Naive thymus-derived CD8-positive, alpha-beta T cell (primary cell): ENCODE measurements at places on chromosomes 5 and 9. TPM values are rescaled to one million over a fixed set of nuclear protein-coding genes. Genes with fewer than 3 reads are reported as not detected.

FBN2 gene
- 0.08 TPM for total RNA-seq

- peaks cover 8% of the 10 kb centered on the region for H3K4me1 ChIP-seq
- no peaks in the 10 kb centered on the region for H3K36me3 ChIP-seq
- H3K4me3 ChIP-seq, result peak overlapping the region; percentile 19
- DNase-seq, result peak; percentile 13
Observed at GRCh38 chr9:124040935-124041816, 29.6 kb downstream of the LHX2 start.

DNA sequence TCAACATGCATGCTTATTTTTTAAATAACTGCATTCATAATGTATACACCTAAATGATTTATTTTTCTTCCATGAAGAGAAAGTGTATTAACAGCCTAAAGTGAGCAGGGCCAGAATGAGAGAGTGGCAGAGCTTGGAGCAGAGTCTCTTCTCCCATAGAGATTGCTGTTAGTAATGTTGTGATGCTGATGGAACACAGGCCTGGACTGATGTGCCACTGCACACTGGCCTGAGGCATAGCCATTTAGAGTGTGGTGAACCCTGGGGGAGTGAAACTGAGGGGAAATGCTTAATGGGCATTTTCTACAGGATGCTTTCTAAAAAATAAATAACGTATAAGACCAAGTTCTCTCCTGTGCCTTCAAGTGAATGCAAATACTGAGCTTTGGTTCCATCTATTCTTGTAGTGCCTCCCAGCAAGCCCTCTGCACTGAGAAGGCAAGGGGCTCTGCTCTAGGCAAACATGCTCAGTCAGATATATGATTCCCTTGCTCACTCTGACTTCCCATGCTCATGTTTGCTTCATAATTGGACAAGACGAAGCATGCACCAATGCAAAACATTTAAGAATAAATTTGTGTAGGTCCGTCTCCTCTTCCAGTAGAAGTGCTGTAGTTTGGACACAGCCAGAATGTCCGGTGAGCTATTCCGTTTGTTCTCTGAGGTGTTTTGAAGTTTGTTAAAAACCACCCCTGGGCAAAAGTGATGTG lies 185.7 kb downstream of the PBX3 start:
- no peak for DNase-seq
- H3K27ac ChIP-seq, result no peak overlapping the region
- H3K36me3 ChIP-seq, result no peaks in the 10 kb centered on the region
- H3K27me3 ChIP-seq, result no peaks in the 10 kb centered on the region
- H3K4me3 ChIP-seq, result no peak overlapping the region

IRX2 gene
- not detected for total RNA-seq

GCNT4 gene
- total RNA-seq, result 23.5 TPM

GABBR2 gene
- not detected for total RNA-seq

CDO1 gene
- not detected for total RNA-seq

ST6GALNAC4 gene
- total RNA-seq, result 47.0 TPM

FGF10 gene
- not detected for total RNA-seq

- H3K4me3 ChIP-seq, result no peak overlapping the region
- H3K36me3 ChIP-seq, result no peaks in the 10 kb centered on the region
- H3K27me3 ChIP-seq, result peaks cover 27% of the 10 kb centered on the region
- peak; percentile 40 for DNase-seq
- H3K27ac ChIP-seq, result no peak overlapping the region
Observed at GRCh38 chr9:78369639-78370219, 72.8 kb downstream of the PSAT1 start.

DNA sequence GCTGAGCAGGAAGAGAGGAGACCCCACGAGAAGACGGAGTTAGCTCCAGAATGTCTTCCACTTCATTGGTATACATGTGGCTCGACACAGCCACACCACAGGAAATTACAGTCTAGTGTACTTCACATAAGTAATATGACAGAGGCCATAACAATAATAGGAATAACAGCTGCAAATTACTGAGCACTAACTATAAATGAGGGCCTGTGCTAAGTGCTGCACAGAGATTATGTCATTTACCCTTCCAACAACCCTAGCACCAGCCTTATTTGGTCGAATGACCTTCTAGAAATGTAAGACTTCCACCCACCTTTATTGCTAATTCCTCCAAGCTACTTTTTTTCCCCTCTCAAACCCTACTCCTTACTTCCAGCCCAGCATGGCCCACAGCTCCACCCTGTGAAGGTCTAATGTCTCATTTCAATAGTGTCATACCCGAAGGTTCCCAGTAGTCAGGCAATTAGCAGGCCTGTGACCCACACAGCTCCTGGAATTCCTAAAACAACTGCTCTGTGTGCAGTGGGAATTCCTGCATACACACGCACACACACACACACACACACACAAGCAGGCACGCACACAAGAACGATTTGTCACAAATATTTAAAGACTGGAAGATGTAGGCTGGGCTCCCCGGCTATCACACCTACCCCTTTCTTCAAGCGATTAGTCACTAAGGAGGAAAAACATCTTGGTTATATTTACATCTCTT lies 134.5 kb downstream of the FRMD3 start:
- H3K36me3 ChIP-seq, result no peaks in the 10 kb centered on the region
- DNase-seq, result no peak
- no peaks in the 10 kb centered on the region for H3K27me3 ChIP-seq
- no peak overlapping the region for H3K27ac ChIP-seq
- H3K4me1 ChIP-seq, result no peaks in the 10 kb centered on the region
- H3K4me3 ChIP-seq, result no peak overlapping the region

DNA sequence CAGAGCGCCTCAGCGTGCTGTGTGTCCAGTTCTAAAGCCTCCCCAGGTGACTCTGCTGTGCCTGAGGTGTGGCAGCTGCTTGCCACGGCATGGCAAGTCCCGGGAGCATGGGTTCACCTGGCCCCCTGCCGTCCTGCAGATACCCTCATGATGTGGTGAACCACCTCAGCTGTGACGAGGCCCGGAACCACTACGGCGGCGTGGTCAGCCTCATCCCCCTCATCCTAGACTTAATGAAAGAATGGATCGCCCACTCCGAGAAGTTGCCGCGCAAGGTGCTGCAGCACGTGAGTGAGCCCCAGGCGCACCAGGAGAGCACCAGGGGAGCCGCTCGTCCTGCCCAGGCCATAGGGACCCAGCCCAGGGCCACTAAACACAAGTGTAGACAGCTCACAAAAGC lies 9.5 kb downstream of the SPACA9 start:
- DNase-seq, result no peak
- H3K4me1 ChIP-seq, result peaks cover 27% of the 10 kb centered on the region
- peak overlapping the region; percentile 28 for H3K4me3 ChIP-seq
- H3K27ac ChIP-seq, result no peak overlapping the region
- H3K27me3 ChIP-seq, result no peaks in the 10 kb centered on the region

FAM78A gene
- total RNA-seq, result 80.9 TPM

DNA sequence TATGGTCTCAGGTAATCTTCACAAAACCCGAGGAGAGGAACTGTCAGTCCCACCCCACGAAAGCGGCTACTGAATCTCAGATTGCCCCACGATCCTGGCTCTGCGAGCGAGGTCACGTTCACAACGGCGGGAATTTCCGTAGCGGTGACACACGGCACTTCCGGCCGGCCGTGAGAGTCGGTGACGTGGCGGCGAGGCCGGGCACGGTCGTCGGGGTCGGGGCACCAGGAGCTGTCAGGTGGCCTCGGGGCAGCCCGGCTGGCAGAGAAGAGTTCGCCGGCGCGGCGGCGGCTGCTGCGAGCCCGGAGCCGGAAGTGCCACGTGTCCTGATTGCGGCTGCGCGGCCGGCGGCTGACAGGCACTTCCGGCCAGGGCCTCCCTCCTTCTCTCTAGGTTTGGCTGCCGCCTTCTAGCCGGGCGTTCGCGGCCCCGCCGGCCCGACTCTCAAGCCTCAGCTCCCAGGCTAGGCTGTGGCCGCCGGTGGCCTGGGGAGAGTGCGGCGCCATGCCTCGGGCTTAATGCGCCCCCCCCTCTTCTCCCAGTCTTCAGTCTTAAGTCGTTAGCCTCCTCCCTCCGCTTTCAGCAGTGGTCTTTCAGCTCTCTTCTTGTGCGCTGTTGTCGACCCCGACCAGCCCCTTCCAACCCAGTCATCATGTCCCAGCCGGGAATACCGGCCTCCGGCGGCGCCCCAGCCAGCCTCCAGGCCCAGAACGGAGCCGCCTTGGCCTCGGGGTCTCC lies at the start of gene SEC24A:
Gene SEC24A (plus strand): TSS at position 361 of the 738 bp plus-strand sequence. CDS start 292 bp downstream, at position 653.
- peaks cover 39% of the 10 kb centered on the region for H3K4me1 ChIP-seq
- H3K27ac ChIP-seq, result peak within 1 kb of the TSS; percentile 94
- no peaks in the 10 kb centered on the region for H3K27me3 ChIP-seq
- H3K4me3 ChIP-seq, result peak within 1 kb of the TSS; percentile 96
- no peaks in the 10 kb centered on the region for H3K36me3 ChIP-seq
- peak; percentile 90 for DNase-seq

CCL28 gene
- total RNA-seq, result 24.8 TPM

GRCh38 chr9:86424251-86424891 lies 70.2 kb upstream of the TUT7 start:
- no peaks in the 10 kb centered on the region for H3K36me3 ChIP-seq
- H3K4me1 ChIP-seq, result no peaks in the 10 kb centered on the region
- H3K27me3 ChIP-seq, result peaks cover 13% of the 10 kb centered on the region

DNA sequence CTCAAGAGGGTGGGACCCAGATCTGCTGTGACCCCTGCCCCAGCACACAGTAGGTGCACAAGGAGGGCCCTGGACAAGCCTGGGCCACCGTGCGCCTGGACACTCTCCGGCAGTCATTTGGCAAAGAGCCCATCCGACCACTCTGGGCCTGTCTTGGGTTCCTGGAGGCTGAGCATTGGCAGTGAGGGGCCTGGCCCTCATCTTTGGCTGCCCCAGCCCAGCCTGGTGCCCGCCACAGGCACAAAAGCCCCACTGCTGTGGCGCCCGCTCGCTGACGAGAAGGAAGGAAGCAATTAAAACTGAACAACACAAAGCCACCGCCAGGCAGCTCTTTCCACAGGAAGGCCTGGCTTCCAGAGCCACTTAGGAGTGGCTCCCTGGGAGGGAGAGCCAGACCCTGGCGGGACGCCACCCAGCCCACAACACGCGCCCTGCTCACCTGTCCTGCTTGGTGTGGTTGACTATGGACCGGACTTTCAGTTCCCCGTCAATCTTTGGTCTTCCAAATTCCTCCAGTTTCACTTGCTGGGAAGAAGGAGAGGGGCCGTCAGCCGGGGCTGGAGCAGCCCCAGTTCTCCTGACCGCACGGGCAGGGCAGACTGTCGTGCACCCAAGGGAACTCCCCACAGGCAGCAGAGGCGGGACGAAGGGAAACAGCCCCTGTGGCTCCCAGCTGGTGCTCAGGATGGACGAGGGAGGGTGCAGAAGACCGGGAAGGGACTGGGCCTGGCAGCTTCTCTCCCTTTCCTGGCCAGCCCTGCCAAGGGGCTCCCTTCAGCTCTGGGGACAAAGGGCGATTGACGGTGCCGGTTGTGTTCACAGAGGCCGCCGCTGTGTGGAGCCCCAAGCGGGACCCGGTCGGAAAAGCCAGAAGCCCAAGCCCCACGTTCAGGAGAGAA lies 50.9 kb upstream of the SARDH start:
- no peak for DNase-seq
- H3K36me3 ChIP-seq, result no peaks in the 10 kb centered on the region
- H3K27ac ChIP-seq, result no peak overlapping the region
- H3K27me3 ChIP-seq, result no peaks in the 10 kb centered on the region
- no peak overlapping the region for H3K4me3 ChIP-seq
- peaks cover 8% of the 10 kb centered on the region for H3K4me1 ChIP-seq

GRCh38 chr5:143261748-143262392 lies 141.6 kb downstream of the NR3C1 start:
- no peaks in the 10 kb centered on the region for H3K4me1 ChIP-seq
- no peak overlapping the region for H3K4me3 ChIP-seq
- DNase-seq, result no peak
- H3K27ac ChIP-seq, result no peak overlapping the region

DNA sequence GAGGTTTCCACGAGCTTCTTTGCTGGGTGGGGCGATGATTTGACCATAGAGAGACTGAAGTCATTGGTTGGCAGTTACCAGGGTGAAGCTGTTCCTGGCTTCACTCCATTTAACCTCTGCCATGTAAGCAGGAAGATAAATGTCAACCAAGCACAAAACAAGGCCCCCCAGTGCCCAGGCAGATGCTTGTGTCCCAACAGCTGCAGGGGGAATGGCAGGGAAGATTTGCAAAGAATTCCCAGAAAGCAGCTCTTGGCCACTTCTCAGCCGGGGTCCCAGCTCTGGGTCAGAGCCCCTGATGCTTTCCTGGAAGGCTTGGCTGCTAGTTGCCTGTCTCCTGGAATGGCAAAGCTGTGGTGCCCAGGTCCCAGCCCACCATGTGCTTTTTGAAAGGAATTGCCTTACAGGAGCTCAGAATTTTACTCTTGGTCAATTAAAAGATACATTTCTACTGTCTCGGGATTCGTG lies 383.4 kb downstream of the ENC1 start:
- H3K36me3 ChIP-seq, result no peaks in the 10 kb centered on the region
- no peak overlapping the region for H3K4me3 ChIP-seq
- peaks cover 17% of the 10 kb centered on the region for H3K27me3 ChIP-seq
- no peaks in the 10 kb centered on the region for H3K4me1 ChIP-seq
- no peak overlapping the region for H3K27ac ChIP-seq

DOLPP1 gene
- total RNA-seq, result 11.1 TPM

DNA sequence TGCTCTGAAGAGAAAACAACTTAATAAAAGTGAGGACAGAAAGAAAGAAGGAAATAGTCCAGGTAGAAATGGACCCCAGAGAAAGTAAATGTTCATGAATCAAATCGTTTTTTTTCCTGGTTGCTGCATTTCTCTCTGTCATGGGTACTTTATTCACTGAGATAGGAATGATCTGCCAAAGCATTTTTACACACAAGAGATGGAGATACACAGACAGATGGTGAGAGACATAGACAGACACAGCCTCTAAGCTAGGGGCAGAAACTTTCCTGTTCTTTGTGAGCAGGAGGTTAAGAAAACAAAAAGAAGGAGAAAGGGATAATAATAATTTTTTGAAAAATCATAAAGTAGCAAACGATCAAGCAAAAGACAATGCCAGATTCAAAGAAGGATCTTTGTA lies 73.7 kb downstream of the ASTN2 start:
- no peak overlapping the region for H3K27ac ChIP-seq
- H3K4me1 ChIP-seq, result no peaks in the 10 kb centered on the region
- no peaks in the 10 kb centered on the region for H3K36me3 ChIP-seq

ITGA1 gene
- total RNA-seq, result 3.9 TPM

- H3K4me3 ChIP-seq, result no peak overlapping the region
- H3K4me1 ChIP-seq, result no peaks in the 10 kb centered on the region
- H3K36me3 ChIP-seq, result no peaks in the 10 kb centered on the region
- DNase-seq, result no peak
- no peak overlapping the region for H3K27ac ChIP-seq
- no peaks in the 10 kb centered on the region for H3K27me3 ChIP-seq
Observed at GRCh38 chr9:129095908-129096307, 14.7 kb downstream of the CRAT start.

PTGDS gene
- 0.58 TPM for total RNA-seq
